ENCODE measurements at places on chromosomes 6 and 20. TPM values are rescaled to one million over a fixed set of nuclear protein-coding genes. Genes with fewer than 3 reads are reported as not detected.

DNA sequence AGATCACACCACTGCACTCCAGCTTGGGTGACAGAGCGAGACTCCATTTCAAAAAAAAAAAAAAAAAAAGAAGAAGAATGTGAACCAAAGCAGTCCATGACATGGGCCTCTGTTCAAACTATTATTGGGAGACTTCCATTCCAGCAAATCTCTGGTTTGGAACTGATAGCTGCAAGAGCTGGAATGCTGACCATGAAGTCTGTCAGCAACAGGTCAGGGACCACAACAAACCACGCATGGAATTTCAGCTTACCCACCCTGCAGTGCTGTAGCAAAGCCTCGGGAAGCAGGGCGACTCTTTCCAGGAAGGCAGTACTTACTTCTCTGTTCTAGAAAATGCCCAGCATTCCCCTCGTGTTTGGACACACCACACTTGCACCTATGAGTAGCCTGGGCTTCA is 34.1 kb upstream of the TBC1D7 start:
- no peak for DNase-seq

DNA sequence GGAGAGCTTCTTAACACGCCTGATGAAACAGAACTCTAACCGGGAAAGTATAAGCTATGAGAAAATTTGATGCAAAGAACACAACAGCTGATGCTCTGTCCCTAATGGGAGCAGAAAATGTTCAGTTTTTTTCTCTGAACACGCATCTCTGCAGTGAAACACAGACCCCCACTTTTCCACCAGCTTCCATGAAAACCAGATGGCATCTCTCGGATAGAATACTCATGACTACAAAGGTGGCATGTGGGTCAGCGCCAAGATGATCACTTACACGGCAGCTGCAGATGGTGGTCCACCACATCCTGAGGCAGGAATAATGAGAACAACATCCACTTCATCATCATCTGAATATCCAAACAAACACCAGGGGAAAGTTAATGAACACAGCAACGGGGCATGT is 85.2 kb upstream of the CNR1 start:
- DNase-seq = no peak

DNA sequence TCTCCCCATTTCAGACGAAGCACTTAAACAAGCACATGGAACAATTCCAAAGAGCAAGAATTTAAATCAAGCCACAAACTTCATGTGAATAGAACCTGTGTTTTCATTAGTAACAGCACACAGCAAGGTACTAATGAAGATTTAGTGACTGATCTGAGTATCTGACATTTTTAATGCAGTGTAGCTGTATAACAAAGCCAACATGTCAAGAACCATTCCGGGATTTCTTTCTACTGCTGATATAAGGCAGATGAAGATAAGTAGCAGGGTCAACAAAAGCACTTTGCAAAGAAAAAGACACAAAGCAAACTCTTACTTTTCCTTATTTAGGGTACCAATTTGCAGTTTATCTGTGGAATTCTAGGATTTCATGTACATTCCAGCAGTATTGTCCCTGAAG is 11.3 kb downstream of the SLC17A5 start:
- DNase-seq = no peak

DNA sequence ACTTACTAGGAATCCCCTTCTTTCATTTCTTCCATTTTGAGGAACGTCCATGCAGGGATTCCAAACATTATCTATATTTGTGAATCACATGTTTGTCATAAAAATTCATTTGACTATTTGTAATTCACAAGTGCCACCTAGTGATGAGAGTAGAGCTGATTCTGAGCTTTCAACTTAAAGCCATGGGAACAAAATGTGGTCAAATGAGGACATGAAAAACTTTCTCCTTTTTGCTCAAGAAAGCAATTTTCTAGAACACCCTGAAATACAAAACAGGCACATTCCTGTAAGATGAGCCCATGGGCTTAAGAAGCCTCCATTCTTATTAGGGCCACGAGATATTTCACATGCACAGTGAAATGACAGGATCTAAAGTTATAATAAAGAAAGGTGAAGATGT is 12.3 kb downstream of the MAP3K7 start:
- DNase-seq = no peak

GRCh38 chr20:33575282-33575681 is 85.4 kb downstream of the CBFA2T2 start:
- DNase-seq = no peak

DNA sequence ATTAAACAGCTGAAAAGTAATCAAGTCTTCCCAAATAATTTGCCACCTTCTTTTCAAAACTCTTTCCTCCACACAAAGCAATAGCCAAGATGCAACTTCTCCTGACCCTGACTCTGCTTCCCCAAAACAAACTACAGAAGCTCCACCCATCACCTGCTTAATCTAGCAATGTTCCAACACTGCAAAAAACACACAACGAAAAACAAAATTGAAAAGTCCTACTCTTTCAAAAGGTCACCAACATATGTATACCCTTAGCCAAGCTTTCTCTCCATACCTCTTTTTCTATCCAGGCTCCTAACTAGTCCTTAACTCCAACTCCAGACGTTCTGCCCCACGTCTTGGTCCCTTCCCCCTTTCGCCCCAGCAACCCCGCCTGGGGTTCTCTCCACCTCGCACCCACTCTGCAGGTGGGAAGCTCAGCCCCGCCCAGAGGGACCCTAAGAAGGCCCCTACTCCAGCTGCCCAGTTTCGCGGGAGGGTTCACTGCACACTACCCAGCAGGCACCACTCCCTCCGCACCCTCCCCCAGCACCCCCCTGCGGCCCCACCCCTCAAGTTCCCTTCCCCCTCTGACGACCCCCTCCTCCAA is 717 bp downstream of the CSNK2A1 start:
- DNase-seq = no peak

GRCh38 chr6:93575495-93576267 is 156.3 kb upstream of the EPHA7 start:
- DNase-seq = no peak

GRCh38 chr20:62120990-62121775 is 1.1 kb upstream of the LSM14B start:
- no peak for DNase-seq

DNA sequence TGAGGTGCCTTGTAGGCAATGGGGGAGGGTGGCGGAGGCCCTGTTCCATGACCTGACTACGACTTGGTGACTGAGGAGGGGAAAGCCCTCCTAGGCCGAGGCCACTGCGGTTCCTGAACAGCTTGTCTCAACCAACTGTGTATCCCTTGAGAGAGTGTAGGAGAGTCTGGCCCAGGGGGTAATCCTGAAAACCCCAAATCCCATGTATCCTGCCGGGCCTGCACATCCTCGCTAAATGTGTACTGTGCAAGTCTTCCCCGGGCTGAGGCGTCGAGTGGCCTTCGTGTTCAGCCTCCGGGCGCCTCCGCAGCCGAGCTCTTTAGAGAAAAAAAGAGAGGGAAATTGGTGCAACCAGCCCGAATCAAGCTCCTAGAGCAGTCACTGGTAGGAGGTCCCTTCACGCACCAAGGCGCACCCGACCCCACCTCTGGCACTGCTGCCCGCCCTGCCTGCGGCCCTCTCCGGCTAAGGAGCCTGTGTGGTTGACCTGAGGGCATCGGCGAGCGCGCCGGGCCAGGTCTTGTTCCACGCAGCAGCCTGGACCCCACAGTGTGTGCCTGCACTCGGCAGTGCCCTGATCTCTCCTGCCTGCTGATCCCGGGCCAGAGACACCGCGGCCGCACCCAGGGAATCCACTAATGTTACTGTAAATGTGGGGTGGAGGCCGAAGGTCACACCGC is 7.3 kb downstream of the SIM1 start:
- DNase-seq = no peak

GPR63 gene
- total RNA-seq = 0.07 TPM

TAP2 gene
- total RNA-seq = 25.0 TPM

PMEPA1 gene
- total RNA-seq = 10.5 TPM

KIFC1 gene
- total RNA-seq = 53.2 TPM

EYS gene
- total RNA-seq = 0.81 TPM

SLC35D3 gene
- total RNA-seq = not detected

Data from A172 (cell line).